CD8-positive, alpha-beta memory T cell (primary cell): ENCODE measurements at places on chromosomes 7 and 10. TPM values are rescaled to one million over a fixed set of nuclear protein-coding genes. Genes with fewer than 3 reads are reported as not detected.

DNA sequence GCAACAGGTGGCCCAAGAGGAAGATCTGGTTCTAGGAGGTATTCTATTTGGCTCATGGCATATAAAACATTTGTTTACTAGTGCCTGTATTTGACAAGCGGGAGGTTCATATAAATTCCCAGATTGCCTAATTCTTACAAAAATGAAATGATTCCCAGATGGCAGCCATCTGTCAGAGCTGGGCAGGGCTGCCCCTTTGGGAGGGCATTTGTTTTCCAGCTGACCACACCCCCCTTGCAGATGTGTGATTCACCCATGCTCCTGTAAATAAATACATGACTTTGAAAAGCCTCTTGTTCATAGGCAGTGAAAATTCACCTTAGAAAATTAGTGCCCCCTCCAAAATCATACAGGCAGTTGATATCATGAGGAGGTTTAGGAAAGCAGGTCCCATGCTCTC lies 8.6 kb downstream of the VWC2 start:
- H3K4me1 ChIP-seq: no peaks in the 10 kb centered on the region
- H3K27ac ChIP-seq: no peak overlapping the region
- H3K36me3 ChIP-seq: no peaks in the 10 kb centered on the region
- no peaks in the 10 kb centered on the region for H3K27me3 ChIP-seq

GRCh38 chr10:104304927-104305326 lies 33.3 kb downstream of the ITPRIP start:
- H3K27ac ChIP-seq: no peak overlapping the region
- H3K4me1 ChIP-seq: peaks cover 75% of the 10 kb centered on the region

DNA sequence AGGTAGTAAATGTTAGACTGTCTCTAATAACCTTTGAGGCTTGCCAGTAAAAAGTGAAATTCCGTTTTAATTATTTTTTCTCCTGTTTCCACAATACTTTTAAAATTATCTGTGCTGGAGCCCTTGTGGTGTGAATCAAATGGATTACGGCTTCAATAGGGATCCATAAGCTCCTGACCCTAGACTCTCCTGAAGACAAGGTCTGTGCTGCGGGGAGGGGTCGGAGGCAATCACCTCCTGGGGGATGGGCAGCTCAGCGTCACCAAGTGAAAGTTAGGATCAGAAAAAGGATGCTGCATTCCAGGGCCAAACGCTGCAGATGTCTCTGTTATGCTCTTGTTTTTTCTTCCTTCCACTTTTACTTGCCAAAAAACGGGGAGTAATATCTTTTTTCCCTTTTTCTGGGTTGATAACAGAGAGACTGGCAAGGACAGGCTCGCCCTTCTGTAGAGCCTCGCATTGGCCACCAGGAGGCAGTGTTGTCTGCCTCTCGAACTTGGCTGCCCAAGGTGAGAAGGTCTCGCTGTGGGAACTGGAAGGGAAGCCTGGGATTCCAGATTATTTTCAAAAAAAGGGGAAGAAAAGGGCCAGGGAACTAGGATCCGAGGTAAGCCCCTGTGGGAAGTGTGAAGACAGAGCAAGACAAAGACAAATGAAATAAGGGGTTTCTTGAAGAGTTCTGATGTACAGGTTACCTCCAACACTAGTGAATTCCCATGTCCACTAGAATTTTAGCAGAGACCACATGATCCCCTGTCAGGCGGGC lies 621.9 kb downstream of the ACTR3B start:
- no peak for DNase-seq
- H3K4me1 ChIP-seq: no peaks in the 10 kb centered on the region
- H3K27me3 ChIP-seq: no peaks in the 10 kb centered on the region
- no peaks in the 10 kb centered on the region for H3K36me3 ChIP-seq
- no peak overlapping the region for H3K27ac ChIP-seq

- H3K4me1 ChIP-seq: no peaks in the 10 kb centered on the region
Measured at GRCh38 chr10:52940921-52941320, 168.3 kb upstream of the MBL2 start.

The NPC1L1 gene
- total RNA-seq: not detected

The COL17A1 gene
- not detected for total RNA-seq

The LLCFC1 gene
- total RNA-seq: not detected
